ENCODE measurements at places on chromosomes 6 and 20. TPM values are rescaled to one million over a fixed set of nuclear protein-coding genes. Genes with fewer than 3 reads are reported as not detected.
A peak's percentile ranks its signal among the peaks of the same experiment; 100 is the strongest.

DNA sequence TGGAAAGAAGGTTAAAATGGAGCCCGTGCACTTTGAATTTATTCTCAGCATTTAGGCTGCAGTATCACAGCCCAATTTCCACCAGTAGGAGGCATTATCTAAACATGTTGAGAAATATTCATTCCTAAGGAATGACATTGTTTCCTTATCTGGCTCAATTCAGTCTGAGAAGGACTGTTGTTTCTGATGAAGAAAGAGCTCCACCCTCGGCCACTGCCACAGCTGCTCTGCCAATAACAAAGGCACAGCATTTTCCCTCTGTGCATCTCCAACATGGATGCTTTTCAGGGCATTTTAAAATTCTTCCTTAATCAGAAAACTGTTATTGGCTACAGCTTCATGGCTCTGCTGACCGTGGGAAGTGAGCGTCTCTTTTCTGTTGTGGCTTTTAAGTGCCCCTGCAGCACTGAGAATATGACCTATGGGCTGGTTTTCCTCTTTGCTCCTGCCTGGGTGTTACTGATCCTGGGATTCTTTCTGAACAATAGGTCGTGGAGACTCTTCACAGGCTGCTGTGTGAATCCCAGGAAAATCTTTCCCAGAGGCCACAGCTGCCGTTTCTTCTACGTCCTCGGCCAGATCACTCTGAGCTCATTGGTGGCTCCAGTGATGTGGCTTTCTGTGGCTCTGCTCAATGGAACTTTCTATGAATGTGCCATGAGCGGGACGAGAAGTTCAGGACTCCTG lies at the start of gene CALHM5:
CALHM5 (plus strand) TSS at position 216 of the 687 bp plus-strand sequence; CDS start at position 274, 58 bp downstream.
- peak; percentile 54 for DNase-seq

DNA sequence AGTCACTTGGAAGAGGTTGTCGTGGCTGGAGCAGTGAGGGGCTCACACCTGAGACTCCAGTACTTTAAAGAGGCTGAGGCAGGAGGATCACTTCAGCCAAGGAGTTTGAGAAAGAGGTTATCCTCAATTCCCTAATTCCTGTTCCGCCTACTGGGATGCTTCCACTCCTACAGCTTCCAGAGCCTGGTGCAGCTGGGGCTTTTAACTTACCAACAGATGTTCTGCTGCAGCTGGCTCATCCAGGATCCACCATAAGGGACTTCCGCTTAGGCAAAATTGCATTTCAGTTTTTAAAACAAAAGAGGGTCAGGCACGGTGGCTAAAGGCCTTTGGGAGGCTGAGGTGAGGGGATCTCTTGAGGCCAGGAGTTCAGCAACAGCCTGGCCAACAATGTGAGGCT lies 59.1 kb upstream of the CDYL start:
- DNase-seq, result no peak

The GJA10 gene
- total RNA-seq, result not detected

DNA sequence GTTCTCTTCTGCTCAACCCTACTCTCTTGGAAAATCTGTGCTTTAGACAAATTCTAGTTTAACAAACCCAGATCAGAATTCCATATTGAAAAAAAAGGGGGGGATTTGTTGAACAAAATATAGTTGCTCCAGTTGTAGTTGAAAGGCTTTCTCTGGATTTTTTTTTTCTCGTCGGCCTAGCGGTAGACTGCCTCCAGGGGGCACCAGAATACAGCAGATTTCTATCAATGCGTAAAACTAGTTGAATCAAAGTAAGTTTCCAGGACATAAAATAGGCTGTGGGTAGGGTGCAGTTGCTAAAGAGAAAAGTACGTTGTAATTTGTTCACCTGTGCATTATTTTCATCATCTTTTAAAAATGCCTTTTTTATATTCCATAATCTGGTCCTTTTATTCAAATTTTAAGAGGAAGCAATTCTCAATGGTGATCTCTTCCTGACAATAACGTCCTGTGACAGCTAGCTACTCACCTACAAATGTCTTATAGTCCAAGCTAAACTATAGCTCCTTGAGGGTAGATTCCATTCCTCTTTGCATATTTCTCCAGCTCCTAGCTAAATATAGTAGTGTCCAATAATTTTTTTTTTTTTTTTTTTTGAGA lies 105.4 kb downstream of the PERP start:
- DNase-seq, result peak; percentile 69

The TCFL5 gene
- total RNA-seq, result 23.8 TPM
